ENCODE measurements at places on chromosomes 7 and 10. TPM values are rescaled to one million over a fixed set of nuclear protein-coding genes. Genes with fewer than 3 reads are reported as not detected.
A peak's percentile ranks its signal among the peaks of the same experiment; 100 is the strongest.

PNLIPRP3 gene
- not detected for total RNA-seq

ALOX5 gene
- 3.2 TPM for total RNA-seq

OR6V1 gene
- not detected for total RNA-seq

CTNNA3 gene
- 159 TPM for total RNA-seq

CAV2 gene
- total RNA-seq = 196 TPM

FAM25G gene
- total RNA-seq = not detected

NODAL gene
- 0.16 TPM for total RNA-seq

- no peak for DNase-seq
Measured at GRCh38 chr10:46515793-46516192, 40.7 kb downstream of the GPRIN2 start.

GRCh38 chr7:80719261-80719660 is 80.8 kb downstream of the CD36 start:
- DNase-seq = no peak

DNA sequence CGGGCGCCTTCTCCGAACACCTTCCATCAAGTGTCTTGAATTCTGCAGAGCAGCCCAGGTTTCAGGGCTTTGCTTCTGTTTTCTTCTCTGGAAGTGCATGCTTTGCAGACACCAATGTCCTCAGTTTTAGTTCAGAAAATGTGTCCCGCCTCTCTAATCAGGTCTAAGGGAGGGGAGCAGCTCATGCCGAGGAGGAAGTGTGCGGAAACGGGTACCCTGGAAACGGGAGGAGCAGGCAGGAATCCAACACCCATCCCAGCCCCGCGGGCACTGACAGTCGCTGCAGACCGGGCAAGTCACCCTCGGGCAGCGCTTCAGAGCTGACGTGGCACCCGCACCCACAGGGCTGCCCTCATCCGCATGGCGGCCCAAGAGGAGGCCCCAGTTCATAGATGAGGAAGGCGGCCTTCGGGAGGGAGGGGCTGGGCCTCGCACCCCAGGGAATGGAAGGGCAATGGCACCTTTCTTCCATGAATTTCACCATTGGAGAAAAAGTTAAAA is 338.7 kb downstream of the DNAJB6 start:
- no peak for DNase-seq

GRCh38 chr10:44980309-44981171 is 1.9 kb upstream of the DEPP1 start:
- no peak for DNase-seq

DNA sequence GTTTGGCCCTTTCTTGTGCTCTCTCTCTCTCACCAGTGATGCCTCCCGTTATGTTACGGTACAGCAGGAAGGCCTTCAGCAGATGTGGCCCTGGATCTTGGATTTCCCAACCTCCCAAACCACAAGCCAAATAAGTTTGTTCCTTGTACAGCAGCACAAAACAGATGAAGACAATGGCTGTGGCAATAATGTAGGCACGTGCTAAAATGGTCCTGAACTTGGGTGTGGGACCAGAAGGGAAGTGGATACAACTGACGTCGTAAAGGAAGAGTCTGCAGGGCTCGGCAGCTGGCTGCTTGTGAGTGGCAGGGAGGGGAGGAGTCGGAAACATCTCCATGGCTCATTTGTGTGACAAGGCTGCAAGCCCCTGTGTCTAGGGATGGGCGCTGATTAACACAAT is 26.8 kb downstream of the PROSER2 start:
- no peak for DNase-seq

DNA sequence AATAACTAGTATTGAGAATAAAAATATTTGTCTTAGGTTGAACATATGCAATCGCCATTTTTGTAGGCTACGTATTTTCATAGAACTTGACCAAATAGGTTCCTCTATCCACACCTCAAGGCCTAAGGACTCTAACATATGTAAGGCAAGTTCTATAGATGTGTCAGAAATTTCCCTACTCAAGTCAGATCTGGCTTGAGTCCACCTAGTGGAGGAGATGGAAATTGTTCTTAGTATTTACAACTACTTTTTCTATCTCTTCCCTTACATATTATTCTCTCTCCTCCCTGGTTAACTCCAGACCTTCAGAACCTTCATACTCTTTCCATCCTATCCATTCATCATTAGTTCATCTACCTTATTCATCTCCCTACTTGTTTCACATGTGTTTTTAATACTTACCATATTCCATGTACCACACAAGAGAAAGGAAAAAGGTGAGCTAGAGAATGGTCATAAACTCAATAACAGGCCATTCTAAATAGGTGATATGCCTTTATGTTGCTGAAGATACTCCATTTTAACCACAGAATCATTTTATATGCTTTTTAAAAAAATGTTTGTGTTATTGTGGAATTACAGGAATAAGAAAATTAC is 174.5 kb upstream of the HDAC9 start:
- DNase-seq = no peak

GRCh38 chr10:91521439-91521838 is 111.3 kb downstream of the HECTD2 start:
- no peak for DNase-seq

GRCh38 chr7:28052933-28053332 is 127.7 kb downstream of the JAZF1 start:
- no peak for DNase-seq

- DNase-seq = no peak
Measured at GRCh38 chr7:18353339-18353738, 142.2 kb upstream of the HDAC9 start.

GRCh38 chr10:75733135-75733890 is 301.9 kb downstream of the LRMDA start:
- no peak for DNase-seq

DNA sequence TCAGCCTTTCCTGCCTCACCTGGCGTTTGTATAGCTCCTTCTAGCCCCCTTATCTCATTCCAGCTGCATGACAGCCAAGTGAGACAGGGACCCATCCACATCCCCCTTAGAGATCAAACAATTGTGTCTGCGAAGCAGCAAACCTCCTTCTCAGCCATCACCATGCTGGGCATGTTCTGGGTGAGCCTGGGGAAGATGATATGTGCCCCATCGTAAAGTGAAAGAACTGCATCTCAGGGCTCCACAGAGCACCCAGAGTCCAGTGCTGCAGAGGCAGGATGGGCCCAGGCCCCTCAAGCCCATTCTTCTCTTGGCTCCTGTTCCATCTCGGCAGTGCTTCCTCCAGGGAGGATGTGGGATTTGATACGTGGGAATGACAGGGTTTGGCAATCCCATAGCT is 43.2 kb downstream of the FIGNL1 start:
- no peak for DNase-seq

GRCh38 chr7:121329191-121330052 is 622 bp downstream of the WNT16 start:
- DNase-seq = no peak

DNA sequence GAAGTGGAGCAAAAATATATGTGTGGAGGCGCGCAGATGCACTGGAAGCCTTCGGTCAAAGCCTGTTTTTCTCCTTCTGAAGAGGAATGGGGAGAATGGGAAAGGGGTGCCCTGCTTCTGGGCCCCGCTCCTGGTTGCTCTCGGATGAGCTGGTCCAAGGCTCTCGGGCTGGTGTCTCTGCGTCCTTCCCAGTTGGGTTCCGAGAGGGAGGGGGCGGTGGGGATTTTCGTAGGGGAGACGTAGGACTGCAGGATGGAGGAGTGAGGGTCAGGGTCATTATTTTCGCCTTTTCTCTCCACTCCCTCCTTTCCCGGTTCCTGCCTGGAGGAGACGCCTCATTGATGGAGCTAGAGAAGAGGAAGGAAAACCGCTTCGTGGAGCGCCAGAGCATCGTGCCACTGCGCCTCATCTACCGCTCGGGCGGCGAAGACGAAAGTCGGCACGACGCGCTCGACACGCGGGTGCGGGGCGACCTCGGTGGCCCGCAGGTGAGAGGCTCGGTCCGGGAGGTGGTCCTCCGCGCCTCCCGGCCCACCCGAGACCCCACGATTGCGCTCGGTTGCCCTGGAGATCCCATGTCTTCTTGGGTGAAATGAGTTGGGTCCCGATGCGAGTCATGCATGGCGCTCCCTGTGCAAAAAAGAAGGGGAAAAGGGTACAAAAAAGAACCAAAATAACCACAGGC is 790 bp downstream of the ADAM22 start:
- DNase-seq = no peak

GRCh38 chr7:46854958-46855473 is 726.9 kb downstream of the TNS3 start:
- DNase-seq = no peak

GRCh38 chr7:150340024-150340749 is 1.2 kb downstream of the RARRES2 start:
- DNase-seq = peak; percentile 60

DNA sequence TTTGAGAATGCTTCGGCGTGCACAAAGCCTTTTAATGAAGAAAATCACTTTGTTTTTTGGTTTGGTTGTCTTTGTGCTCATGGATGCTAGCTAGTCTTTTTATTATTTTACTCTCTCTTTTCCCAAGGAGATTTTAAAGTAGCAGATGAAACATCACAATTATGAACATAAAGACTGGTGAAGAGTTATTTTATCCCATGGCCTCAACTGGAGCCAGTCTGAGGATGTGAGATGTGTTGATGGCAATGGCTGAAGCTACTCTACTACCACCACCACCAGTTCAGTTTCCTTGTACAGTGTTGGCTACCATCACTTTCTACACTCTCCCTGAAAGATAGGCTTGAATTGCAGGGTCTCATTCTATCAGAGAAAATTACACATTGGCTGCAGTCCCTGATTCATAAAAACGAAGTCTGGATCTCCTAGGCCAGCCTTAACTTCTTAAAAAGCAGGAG is 494 bp upstream of the HERC4 start:
- DNase-seq = no peak

DNA sequence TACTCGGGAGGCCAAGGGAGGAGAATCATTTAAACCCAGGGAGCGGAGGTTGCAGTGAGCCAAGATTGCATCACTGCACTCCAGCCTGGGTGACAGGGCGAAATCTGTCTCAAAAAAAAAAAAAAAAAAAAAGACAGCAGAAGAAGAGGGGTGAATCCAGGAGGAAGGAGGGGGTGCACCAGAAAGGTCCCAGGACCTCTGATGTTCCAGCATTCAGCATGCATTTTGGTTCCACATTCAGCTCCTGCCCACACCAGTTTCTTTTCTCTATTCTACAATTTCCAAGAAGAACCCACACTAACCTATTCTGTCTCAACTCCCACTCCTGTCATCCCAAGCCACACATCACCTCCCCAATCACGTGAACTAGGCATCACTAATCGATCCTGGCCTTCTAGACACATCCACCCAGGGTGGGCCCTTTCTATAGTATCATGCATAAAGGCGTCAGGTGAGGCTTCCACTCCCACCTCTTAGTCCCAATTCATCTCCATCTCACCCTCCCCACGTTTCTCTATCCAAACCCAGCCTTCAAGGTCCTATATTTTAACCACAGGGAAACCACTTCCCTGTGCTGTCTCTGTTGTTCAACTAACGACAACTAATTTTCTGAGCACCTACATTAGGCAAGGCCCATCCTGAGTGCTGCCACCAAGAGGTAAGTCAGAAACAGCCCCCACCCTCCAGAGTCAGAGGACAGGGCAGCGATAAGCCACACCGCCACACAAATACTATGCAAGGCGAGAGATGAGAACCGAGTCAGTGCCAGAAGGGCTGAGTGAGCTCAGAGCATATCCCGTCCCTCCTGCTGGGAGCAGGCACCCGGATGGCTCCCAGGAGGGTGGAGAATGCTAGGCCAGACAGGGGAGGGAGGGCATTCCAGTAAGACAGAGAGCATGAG is 2.2 kb downstream of the ANXA11 start:
- peak; percentile 81 for DNase-seq

- no peak for DNase-seq
Measured at GRCh38 chr10:45235798-45236220, 79.6 kb downstream of the OR13A1 start.

- DNase-seq = no peak
Measured at GRCh38 chr7:29420011-29420410, 143.6 kb upstream of the PRR15 start.

- DNase-seq = no peak
Measured at GRCh38 chr7:107302250-107302847, 133.5 kb downstream of the HBP1 start.

- no peak for DNase-seq
Measured at GRCh38 chr10:5611899-5612680, 54.3 kb downstream of the ASB13 start.

- DNase-seq = no peak
Measured at GRCh38 chr7:72706521-72706920, 121.5 kb downstream of the TYW1B start.

DNA sequence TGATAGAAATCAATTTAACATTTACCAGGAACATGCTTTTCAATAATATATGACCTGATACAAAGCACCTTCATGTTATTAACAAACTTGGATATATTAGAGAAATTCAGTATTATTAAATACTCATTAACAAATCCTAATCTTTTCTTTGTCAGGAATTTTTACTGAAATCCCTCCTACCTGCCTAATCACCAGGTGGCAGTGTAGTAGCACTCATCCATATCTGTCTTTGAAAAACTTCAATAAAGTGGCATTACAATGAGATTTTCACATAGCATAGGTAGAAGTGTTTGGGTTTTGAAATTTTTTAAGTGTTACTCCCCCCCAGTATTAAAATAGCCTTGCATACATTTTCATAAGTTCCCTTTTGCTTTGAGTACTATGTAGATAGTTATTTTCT is 1246.6 kb upstream of the LRRN3 start:
- no peak for DNase-seq

- DNase-seq = no peak
Measured at GRCh38 chr7:33261585-33261984, 132.2 kb downstream of the BBS9 start.

- DNase-seq = no peak
Measured at GRCh38 chr7:108805808-108806397, 236.2 kb downstream of the DNAJB9 start.

DNA sequence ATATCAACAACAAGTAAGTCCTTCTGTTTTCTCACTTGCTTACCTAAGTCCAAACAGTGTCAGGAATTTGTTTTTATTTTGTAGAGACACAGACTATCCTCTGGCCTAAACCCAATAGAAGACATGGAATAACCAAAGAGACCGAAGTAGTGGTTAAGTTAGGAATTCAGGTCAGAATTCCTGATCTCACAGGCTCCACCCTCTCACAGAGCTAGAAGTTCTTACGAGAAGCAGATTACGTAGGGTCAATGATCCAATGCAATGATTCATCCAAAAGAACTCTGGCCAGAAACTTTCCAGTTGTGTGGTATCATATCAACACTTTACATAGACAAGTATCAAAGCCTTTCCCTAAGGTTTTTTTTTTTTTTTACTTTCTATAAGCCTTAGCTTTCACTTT is 73.8 kb downstream of the IQUB start:
- no peak for DNase-seq

GRCh38 chr10:101894742-101895141 is 51.1 kb upstream of the KCNIP2 start:
- no peak for DNase-seq

DNA sequence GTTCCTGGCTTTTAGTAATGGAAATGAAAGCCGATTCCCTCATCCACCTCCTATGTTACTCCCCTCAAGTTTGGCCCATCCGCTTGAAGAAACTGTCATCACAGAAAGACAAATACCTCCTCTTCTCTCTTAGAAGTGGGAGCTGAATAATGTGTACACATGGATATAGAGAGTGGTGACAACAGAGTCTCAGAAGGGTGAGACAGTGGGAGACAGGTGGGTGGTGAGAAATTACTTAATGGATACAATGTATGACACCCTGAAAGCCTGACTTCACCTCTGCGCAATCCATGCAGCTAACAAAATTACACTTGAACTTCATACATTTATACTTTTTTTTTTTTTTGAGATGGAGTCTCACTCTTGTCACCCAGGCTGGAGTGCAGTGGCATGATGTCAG is 217.5 kb downstream of the SKIDA1 start:
- no peak for DNase-seq
